ENCODE measurements at places on chromosomes 13 and 19.
A peak's percentile ranks its signal among the peaks of the same experiment; 100 is the strongest.

- DNase-seq = no peak
Measured at GRCh38 chr13:112574416-112574815, 13.5 kb downstream of the TUBGCP3 start.

GRCh38 chr13:75927183-75927669, 291.1 kb downstream of the LMO7 start:
- no peak for DNase-seq

DNA sequence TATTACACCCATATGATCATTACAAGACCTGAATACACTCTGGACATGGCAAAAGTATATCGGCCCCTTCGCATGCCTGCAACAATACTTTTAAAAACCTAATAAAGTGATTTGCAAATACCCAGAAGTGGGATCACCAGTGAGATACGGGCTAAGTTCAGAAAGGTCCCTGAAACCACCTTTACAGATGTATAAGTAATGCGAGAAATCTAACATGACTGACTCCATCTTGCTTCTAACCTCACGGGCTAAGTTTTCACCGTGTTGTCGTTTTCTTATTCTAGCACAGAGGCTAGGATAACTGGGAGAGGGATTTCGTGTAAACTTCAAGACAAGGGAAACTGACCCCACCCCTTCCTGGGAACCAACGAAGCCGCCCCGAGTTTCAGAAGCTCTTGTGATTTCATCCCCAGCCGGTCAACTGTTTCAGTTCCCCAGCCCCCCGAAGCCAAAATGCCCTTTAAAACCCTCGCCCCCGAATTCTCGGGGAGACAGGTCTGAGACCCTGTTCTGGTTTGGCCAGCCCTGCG, 703 bp downstream of the NEK3 start:
- no peak for DNase-seq

GRCh38 chr13:40539576-40540327, 126.7 kb downstream of the FOXO1 start:
- no peak for DNase-seq

DNA sequence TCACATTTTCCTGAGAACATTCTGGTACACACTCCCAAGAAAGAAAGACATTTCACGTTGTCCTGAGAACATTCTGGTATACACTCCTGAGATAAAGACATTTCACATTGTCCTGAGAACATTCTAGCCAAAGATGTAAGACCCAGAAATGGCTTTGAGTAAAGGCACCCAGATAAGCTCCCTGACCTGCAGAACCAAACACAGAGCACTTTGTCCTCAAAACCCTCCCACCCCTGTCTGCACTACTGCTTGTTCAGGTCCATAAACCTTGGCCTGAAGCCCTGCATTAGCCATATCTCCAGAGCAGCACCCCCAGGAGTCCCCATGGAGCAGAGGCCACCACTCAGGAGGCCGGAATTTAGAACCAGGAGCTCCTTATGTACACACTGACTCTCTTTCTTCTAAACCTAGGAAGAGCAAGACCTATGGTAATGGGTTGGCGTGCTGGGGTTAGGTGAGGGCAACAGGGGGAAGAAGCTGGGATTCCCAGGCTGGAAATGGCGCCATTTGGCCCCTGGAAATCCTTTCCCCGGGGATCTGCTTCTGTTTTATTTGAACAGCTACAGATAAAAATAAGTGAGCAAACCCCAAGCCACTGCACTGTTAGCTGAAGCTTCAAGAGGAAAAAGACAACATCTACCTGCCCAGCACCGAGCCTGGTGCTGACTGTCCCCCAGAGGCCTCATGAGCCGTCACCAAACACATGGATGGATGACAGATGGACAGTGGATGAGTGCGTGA, 13.7 kb downstream of the GAS6 start:
- no peak for DNase-seq

GRCh38 chr13:113028336-113029060, 59.5 kb downstream of the MCF2L start:
- DNase-seq = no peak

DNA sequence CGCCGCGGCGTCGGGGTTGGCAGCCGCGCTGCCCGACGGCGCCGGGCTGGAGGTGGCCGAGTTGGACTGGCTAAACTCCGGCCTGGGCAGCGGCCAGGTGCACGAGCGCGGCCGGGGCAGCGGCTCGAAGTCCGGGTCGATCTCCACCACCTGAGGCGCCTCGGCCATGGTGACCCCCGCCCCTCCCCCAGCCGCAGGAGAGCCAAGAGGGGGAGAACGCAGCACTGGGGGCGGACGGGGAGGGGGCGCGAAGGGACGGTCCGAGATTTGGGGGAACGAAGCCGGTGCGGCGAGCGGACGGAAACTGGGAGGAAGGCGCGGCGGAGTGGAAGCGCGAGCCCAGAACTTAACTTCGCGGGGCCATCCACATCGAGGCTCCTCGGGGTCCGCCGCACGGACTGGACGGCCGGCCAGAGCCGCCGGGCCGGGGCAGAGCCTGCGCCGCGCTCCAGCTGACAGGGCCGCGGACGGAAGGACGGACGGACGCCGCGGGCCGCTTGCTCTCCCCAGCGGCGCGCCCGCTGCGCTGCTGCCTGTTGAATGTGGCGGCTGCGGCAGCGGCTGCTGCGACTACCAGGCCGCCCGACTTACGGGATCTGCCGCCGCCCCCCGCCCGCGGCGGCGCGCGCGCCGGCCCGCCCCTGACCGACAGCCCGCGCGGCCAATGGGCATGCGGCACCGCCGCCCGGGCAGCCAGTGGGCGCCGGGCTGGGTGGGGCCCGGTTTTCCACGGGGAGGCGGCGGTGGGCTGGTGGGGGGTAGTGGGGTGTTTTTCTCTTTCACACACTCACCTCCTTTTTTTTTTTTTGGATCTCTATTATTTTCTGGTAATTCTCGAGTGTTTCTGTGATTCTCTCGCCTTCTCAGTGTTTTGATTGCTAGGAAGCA, at the start of gene FOXO1:
TSS of gene FOXO1 (minus strand) at position 597 of the 888 bp plus-strand sequence. CDS start at position 168, 429 bp downstream.
- DNase-seq = peak; percentile 92

DNA sequence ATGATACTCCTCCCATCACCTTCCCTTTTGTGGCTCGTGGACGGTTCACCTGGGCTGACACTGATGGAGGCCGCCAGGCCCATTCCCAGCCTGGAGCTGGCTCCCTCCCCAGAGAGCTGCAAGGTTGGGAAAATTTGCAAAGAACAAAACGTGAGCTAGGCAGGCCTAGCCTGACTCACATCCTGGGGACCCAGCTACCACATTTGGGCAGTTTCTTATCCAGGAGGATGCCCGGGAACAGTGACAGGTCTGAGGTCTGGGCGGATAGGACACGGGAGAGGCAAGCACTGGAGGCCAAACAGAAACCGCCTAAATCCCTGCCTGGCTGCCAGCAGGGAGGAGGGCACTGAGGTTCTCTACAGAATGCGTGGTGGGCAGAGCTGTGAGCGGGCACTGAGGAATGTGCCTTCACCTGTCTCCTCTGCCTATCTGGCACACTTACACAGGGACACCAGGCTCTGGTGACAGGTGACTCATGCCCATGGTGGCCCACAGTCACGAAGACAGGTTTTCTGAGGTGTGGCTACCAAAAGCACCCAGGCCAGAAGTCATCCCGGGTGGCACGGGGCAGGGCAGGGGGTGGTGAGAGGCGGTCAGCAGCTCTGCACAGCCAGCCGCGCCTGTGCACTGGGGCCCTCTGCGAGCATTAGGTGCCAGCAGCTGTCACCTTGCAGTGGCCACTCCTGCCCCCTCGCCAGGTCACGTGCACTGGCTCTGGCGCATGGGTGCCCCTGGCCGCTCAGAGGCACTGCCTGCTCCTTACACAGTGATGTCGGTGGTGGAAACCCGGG, 23.2 kb downstream of the SH3GL1 start:
- DNase-seq = no peak

- no peak for DNase-seq
Measured at GRCh38 chr19:1169921-1170885, 3.9 kb downstream of the SBNO2 start.

GRCh38 chr13:47399599-47399998, 502.7 kb upstream of the HTR2A start:
- DNase-seq = no peak

DNA sequence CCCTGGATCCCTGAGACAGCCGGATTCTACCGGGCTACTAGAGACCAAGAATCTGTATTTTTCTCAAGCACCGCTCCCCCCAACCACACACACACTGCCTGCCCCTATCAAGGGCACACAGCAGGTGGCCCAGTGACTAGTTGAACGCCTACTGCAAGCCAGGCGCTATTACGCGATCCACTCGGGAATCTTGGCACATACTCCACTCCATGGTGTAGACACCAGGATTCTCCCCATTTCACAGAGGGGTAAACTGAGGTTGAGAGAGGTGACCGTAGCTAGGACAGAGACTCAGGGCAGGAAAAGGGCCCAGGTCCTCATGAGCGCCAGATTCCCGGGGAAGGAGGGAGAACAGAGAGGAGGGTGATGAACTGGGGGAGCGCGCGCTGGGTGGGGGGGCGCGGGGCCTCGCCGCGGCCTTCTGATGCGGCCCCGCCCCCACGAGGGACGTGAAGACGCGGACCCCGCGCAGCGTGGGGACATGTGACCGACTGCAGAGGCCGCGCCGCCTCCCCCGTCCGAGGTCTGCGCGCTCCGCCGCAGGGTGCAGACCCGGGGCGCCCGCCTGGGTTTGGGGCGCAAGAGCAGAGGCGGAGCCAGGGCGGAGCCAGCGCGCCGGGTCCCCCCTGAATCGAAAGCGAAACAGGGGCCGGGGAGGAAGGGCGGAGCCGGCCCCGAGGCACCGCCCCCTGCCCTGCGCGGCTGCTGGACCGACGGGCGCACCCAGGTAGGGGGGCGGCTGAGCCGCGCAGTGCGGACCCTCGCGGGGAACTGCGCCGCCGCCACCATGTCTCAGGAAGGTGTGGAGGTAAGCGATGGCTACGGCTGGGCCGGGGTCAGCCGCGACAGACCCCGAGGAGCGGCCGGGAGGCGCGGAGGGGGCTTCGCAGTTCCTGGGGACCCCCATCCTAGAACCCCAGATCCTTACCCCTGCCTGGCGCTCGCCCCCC, at the start of gene SHFL:
TSS of gene SHFL (plus strand) at position 677 of the 950 bp plus-strand sequence. CDS start at position 788, 111 bp downstream.
- peak; percentile 89 for DNase-seq

- DNase-seq = peak; percentile 61
Measured at GRCh38 chr19:18205200-18205892, 1.5 kb upstream of the RAB3A start.

- no peak for DNase-seq
Measured at GRCh38 chr13:52136763-52137162, 7.9 kb upstream of the NEK5 start.

- no peak for DNase-seq
Measured at GRCh38 chr13:51912091-51912490, 50.3 kb downstream of the CCDC70 start.

GRCh38 chr13:48043789-48044503, 6.4 kb downstream of the NUDT15 start:
- DNase-seq = no peak

DNA sequence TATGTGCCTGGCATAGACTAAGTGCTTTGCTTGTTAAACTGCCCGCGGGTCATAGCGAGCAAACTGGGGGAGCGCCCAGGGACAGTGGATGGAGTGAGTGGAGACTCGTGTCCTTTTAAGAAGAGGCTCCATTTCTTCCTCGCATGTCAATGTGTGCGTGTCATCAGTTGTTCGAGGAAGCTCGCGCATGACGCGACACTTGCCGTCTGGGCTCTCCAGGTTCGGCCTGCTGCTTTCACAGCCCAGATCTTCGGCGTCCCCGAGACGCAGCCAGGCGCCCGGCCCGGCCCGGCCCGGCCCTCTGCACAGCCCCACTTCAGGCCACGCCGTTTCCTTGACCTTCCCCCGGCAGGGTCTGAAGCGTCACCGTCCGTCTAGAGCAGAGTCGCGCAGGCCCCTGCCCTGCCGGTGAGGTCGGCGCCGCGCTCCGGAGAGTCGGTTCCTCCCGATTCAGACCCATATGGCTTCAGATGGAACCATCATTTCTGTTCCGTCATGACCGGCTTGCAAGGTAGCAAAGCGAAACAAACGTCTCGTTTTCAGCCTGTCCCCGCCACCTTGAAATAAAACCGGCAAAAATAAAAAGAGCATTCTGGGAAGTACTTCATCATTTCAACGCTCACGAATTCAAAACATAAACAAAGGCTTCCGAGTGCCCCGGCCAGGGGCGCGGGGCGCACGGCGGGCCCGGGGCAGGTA, 599 bp upstream of the ARHGEF7 start:
- DNase-seq = peak; percentile 5

- peak; percentile 20 for DNase-seq
Measured at GRCh38 chr19:3687774-3688706, 12.2 kb downstream of the PIP5K1C start.

- DNase-seq = no peak
Measured at GRCh38 chr13:40193286-40194223, 472.9 kb downstream of the FOXO1 start.

GRCh38 chr13:80262051-80262695, 78.8 kb downstream of the SPRY2 start:
- no peak for DNase-seq

DNA sequence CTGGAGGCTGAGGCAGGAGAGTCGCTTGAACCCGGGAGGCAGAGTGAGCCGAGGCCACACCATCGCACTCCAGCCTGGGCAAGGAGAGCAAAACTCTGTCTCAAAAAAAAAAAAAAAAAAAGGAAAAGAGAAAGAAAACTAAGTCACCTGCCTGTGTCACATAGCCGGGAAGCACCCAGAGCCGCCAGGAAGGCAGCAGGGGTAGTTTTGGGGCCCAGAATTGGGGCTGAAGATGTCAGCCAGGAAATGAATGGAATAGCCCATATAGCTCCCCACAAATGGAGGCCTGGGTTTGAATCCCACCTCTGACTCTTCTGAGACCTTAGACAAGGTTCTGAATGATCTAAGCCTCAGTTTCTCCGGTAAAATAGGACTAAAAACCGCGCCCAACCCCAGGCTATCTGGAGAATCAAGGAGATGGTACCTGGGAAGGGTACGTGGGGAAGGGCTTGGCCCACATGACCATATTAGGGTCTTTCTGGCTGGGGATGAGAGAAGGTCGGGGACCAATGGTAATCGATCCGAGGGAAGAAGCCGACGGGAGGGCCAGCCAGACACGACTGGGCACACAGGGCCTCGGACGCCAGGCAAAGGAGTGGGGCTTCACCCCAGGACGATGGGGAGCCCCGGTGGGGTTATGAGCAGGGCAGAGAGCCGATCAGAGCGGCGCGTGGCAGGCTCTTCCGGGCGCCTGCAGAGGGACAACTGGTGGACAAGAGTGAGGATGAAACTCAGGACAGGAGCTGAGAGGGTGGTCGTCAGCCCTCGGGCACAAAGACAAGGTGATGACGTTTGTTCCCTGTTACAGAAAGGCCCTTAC, 14.4 kb downstream of the CCDC124 start:
- DNase-seq = peak; percentile 42

DNA sequence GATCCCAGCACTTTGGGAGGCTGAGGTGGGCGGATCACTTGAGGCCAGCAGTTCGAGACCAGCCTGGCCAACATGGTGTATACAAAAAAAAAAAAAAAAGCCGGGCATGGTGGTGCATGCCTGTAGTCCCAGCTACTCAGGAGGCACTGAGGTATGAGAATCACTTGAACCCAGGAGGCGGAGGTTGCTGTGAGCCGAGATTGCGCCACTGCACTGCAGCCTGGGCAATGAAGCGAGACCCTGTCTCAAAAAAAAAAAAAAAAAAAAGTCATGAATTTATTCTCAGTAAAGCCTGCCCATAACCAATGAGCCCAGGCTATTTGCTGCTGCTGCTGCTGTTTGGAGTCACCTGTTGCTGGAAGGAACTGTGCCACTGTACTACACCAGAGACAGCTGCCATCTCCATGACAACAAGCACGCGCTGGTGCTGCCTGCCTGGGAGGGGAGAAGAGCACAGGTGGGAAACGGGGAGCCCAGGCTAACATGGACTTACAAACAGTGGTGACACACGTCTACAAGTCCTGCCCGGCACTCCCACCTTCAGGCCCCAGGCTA, 11.3 kb downstream of the ZFR2 start:
- peak; percentile 64 for DNase-seq

All from CD4-positive, alpha-beta T cell treated with Interleukin-1 beta for 1 hour (primary cell).